Activated CD4-positive, alpha-beta T cell treated with anti-CD3 and anti-CD28 coated beads, Interleukin-2, amount 50 U/mL, for 16 hours (primary cell): ENCODE measurements at places on chromosomes 1 and 21.

- DNase-seq = no peak
These were observed 96.6 kb upstream of the RUNX1 start for GRCh38 chr21:35145626-35146233.

DNA sequence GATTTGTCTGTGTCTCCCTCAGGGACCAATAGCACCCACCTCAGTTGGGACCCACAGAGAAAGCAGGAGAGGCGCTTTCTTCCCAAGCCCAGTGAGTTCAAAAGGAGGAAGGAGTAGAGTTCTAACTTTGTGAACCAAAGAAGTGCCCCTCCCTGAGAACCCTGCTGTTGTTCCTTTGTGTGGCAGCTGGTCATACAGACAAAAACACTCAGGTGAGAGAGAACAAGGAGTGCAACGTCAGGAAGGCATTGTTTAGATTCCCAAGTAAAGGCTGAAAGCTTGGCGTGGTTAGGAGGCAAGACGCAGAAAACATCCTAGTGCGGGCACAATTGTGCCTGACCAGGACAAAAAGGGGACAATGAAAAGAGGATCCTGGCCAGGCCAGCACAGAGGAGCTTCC lies 654.6 kb downstream of the KIF26B start:
- DNase-seq = no peak

DNA sequence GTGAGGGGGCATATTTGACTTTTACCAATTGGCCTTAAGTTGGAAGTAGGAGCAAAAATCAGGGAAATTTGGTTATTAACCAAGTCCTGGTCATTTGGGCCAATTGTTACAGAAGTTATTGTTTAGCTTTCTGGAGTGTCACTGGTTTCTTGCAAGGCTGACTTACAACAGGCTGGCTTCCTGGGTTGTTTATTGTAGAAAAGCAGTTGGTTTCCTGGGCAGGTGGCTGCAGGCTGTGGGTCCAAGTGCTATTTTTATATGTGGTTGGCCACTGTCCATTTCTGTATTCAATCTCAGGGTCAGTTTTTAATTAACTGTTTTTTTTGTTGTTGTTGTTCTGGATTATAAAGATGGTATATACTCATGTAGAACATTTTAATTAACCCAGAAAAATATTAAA lies 174.1 kb downstream of the KCNJ6 start:
- no peak for DNase-seq

DNA sequence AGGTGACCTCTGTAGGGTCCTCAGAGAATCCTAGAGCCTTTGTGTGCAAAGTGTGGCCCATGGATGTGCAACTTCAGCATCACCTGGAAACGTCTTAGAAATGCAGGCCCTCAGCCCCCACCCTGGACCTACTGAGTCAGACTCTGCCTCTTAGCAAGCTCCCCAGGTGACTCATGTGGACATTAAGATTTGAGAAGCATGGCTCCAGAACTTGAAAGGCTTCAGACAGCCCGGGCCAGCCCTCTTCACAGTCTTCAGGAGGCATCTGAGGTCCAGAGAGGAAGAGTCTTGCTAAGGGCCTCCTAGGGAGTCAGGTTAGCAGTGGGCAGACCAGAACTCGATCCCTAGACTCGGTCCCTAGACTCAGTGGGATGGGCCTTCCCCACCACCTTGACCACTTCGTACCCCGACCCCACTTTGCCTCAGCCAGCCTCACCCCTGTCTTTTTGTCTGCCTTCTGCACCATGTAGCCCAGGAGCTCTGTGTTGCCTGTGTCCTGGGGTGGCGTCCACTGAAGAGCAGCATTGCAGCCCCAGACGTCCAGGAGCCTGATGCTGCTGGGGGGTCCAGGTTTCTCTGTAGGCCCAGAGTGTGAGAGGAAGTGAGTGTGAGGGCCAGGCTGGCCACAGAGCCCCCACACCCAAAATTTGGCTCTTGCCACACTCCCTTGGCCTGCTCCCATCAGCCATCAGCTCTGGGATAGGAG lies 4.8 kb downstream of the MYBPH start:
- DNase-seq = no peak

- DNase-seq = no peak
These were observed 28.8 kb upstream of the MTF1 start for GRCh38 chr1:37888022-37888700.

- no peak for DNase-seq
These were observed 121.8 kb upstream of the RUNX3 start for GRCh38 chr1:25051906-25052305.

DNA sequence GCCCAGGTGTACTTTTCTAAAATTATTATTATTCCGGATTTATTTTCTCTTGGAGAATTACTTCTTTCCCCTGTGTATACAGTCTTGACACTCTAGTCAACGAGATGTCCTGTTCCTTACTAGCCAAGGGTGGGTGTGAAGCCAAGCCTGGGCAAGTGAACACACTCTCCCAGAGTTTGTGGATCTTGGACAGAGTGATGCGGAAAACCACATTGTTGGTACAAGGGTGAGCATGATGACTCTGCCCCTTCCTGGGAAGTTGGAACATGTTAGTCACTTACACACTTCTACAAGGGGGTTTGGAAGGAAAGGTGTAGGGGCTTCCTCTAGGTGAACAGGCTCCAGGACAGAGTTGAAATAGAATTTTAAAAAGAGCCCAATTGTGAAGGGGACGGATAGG lies 20.0 kb upstream of the RD3 start:
- DNase-seq = no peak

- DNase-seq = no peak
These were observed 95.9 kb downstream of the PTPN14 start for GRCh38 chr1:214455479-214455878.

DNA sequence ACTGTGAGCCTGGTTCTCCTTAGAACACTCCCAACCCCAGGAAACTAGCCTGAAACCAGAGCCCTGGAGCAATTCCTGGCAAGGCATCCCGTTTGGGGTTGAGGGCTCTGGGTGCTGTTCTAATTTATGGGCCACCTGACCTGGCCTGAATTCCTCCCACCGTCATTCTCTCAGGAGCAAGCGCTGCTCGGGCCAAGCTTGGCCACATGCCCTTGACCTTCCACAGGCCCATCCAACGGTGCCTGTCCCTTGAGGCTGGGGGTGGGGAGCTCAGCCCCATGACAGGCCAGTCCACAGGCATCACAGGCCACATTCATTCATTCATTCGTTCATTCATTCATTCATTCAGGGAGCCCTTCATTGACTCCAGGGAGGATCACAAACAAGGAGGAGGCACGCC lies 5.3 kb downstream of the PADI2 start:
- no peak for DNase-seq

DNA sequence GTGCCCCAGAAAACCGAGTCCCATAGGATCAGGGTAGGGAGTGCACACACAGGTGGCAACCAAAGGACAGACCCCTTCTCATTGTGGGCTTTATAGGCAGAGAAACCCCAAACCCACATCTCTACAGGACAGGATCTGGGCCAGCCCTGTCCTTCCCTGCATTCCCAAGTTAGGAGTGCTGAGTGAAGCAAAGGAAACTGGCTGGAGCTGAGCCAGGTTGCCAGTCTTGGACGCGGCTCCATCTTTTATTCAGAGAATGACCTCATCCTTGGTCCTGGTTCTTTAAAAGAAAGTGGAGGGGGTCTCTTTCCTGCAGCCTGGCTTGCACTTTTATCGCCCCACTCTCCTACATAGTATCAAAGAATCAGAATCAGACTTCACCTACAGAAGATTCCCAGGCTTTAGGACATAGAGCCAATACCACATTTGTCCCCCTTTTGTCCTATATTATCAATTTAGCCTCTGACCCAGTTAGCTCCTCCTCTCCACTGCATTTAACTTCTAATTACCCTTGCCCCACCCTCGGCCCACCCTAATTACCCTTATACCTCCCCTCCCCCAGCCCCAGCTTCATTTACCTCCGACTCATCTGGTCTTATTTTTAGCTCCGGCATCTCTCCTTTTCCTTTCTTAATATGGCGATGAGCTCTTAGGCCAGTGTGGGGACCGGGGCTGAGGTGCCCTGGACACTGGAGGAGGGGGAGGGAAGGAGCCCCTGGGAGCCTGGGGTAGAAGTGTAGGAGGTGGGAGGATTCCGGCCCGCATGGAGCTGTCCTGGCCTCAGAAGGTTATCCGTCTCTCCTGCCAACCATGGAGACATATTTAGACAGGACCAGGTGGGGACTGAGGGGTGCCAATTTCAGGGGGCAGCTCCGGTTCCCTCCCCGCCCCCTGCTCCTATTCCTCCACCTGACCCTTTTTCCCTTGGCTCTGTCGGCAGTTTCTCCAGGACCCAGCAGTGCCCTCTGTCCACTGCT lies at the start of gene CASQ1:
Gene CASQ1, plus strand, starts transcription at position 927 of the 977 bp plus-strand sequence. CDS start 177 bp downstream, outside the sequence.
- no peak for DNase-seq

GRCh38 chr1:203056516-203056915 lies 29.3 kb downstream of the MYOG start:
- no peak for DNase-seq

GRCh38 chr1:16351456-16351993 lies 755 bp downstream of the FBXO42 start:
- DNase-seq = no peak

DNA sequence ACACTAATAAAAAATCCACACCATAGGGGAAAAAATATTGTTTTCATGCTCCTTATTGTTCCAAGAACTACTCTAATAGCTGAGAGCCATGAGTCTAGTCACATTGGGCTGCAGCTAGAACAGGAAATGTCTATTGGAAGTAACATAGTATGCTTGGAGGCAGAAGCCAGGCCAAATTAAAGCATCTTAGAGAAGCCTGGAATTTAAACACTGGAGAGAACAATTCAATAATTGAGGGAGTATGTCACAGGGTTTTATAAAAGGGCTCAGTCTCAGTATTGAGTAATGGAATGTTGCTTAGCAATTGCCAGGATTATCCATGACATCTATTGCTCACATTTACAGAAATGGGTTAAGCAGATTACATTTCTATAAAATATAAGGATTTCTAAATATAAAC lies 471.3 kb downstream of the LMO4 start:
- DNase-seq = no peak

DNA sequence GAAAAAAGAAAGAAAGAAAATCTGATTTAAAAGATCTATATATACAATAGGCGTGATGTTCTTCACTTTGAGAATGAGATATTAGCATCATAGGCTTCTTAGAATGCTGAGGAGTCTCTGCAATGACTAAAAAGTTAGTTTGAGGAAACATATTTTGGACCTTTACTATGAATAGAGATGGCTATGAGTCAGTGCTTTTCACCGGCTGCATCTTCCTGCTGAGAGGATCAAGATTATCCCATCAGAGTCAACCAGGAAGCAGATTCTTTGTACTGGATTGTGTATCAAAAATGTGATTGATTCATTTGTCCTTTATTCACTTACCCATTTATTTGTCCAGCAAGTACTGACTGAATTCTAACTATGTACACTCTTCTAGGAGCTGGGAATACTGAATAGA lies 144.2 kb downstream of the KCNK2 start:
- DNase-seq = no peak

DNA sequence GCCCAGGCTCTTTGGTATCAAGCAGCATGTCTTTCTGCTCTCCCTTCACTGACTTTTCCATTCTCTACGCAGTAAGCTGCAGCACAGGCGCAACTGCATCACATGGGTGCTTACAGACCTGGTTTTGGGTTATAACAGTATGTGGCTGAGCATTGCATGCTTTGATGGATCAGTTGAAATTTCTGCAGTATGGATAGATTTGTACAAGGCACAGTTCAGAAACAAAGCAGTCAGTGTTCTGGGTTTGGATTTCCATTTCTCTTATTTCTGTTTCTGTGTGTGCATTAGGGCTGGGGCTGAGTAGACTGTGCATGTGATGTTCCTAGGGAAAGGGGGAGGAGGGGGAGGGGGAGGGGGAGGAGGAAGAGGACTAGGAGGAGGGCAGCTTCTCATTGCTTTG lies 4.5 kb downstream of the FAM163A start:
- DNase-seq = no peak

GRCh38 chr1:183210681-183211080 lies 24.6 kb downstream of the LAMC2 start:
- DNase-seq = no peak

DNA sequence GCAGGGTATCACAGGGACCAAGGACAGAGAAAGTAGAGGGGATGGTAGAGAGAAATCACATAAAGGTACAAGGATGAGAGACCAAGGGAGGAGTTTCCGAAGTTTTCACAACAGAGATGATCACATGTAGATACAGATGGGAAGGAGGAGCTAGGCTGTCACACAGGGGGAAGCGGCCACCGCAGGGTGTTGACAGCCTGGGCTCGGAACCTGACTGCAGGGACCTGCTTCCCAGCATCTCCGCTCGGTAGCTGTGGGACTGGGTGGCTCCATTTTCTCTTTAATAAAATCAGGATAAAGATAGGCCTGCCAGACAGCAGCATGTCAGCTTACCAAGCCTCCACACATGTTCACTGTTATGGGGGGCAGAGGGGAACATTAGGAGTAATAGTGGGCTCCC lies 32.3 kb downstream of the CDCA8 start:
- no peak for DNase-seq

GRCh38 chr1:12188115-12188514 lies 21.3 kb downstream of the TNFRSF1B start:
- no peak for DNase-seq

DNA sequence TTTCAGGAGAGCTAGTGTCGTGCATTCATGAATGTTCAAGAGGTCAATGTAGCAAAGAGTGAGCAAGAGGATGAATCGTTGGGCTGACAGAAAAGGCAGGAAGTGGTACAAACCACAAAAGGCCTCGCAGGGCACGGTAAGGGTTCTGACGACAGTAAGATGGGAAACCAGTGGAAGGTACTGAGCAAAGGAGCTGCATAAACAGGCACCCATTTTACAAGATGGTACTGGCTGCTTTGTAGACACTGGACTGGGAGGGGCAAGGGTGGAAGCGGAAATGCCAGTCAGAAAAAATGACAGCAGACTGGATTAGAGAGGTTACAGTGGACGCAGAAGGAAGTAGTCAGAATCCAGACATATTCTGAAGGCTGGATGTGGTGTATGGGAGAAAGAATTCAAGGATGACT lies 123.5 kb downstream of the PTPN14 start:
- peak; percentile 94 for DNase-seq

DNA sequence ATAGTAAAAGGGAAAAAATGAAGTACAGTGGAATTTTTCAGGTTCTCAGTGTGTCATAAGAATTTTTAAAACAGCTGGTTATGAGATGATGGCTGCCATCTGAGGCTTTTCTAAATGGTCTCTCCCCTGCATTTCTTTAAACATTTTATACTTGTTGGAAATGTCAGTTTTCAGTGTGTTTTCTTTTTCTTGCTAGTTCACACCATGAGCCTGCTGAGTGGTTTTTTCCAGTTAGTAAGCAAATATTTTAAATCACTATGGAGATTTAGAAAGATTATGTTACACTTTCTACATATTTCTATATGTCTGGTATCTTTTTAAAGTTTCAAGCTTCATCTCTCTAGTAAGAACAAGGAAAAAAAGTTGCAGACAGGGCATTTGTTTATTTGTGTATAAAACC lies 9.6 kb downstream of the RBM15 start:
- DNase-seq = no peak

DNA sequence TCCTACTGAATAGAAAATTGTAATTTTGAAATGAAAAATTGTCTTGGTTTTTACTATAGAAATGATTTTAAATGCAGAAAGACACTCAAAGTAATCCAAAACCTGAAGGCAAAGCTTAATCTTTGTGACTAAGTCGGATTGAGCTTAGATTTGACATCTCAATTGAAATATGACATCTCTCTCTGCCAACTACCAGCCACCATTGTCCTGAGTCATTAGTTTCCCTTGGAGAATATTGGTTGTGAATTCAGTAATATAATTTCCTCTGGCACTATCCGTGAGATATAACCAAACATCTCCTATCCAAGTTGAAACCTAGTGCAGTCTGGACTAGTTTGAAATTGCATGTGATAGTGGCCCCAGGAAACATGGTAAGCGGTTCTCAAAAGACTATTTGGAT lies 37.1 kb downstream of the PLA2G4A start:
- DNase-seq = peak; percentile 1

- no peak for DNase-seq
These were observed 14.7 kb downstream of the PROX1 start for GRCh38 chr1:214002472-214002871.

- no peak for DNase-seq
These were observed 514 bp downstream of the TPRG1L start for GRCh38 chr1:3625151-3625907.
